COR-L47 (cell line): ENCODE measurements at places on chromosomes 7 and 10.

DNA sequence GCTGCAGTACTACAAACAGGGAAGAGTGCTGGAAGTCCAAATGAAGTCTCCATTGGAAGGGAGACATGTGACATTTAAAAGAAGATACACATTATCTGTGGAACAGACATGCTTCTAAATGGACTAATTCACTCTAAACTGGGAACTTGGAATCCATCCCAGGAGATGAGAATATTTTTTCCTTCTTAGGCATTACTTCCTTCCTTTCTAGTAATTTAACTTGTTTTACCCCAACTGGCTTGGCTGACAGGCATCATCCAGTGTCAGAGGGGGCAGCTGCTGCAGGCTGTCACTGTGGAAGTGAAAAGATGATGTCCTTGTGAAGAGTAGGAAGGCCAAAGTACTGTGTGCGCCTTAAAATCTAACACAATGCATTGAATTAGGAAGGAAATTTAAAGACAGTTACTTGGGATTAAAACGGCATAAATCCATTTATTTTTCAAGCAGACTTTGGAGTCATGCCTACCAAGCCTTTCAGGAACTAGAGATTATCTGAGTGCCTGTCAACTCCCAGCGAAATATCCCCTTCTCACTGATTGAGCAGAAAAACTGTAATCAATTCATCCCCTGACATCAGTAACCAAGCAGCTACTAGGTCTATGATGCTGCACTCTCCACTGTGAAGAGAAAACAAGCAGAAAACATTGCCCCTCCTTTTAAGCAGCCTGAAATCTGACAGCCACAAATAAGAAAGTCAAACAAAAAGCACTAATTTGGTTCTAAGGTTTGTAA is 161.2 kb downstream of the DGKI start:
- DNase-seq: no peak

DNA sequence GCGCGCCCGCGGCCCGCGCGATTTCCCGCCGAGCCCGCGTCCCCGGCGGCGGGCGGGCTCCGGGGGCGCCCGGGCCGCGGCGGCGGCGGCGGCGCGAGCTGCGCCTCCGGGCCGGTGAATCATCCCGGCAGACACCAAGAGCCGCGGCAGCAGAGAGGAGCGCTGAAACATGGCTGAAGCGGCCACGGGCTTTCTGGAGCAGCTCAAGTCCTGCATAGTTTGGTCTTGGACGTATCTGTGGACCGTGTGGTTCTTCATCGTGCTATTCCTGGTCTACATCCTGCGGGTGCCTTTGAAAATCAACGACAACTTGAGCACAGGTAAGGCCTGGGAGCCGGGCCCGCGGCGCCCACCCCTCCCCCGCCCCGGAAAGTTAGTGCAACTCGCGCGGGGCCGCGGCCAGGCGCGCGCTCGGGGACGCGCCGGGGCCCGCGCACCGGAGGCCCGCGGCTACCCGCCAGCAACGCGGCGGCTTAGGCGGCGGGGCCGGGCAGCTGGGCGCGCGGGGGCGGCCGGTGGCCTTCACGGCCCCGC is at the start of gene ST7:
TSS of gene ST7 (plus strand) at position 130 of the 534 bp plus-strand sequence. CDS start at position 170, 40 bp downstream.
- DNase-seq: peak; percentile 55

DNA sequence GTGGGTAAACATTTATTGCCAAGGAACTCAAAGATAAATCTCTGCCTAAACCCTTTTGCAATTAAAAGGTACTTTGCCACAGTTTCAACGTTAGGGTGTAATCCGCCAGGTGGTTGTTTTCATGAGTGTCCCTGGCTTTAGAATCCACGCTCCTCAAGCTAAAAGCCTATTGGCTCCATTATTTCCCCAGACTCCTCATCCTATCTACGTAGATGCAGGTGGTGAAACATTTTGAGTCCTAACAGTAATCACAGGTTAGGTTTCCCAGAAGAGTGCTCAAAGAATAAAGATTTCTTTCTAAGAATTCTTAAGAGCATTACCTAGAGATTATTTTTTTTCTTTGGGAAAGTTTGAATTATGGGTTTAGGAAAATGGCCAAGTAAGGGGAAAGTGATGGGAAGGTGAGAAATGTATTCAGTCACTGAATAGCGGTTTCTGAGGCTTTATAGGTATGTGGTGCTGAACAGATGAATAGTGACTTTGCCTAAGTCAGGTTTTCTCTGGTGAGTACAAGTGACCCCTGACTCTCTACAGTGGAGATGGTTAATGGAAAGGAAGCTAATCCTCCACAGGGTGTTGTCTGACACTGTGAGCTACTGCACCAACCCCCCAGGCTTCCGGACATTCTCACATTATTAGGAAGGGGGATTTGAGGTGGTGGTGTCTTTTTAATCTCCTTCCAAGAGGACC is 60.2 kb downstream of the NRP1 start:
- DNase-seq: no peak

- peak; percentile 85 for DNase-seq
These were observed 7.0 kb downstream of the NAT16 start for GRCh38 chr7:101172854-101173751.

DNA sequence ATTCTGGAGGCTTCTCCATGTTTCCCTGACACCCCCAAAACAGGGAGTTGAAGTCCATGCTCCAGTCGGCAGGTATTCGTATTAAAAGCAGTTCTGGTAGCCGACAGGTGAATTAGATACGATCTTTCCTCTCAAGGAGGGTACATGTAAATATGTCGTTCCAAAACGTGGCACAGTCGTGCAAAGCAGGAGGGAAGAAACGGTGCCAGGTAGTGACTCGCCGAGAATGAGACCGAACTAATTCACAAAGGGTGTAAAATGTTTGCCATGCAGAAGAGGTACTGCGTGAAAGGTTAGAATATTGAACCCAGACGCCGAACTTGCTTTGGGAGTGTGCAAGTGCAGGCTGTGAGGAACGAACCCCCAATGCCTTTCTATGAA is 483 bp downstream of the EDRF1 start:
- no peak for DNase-seq

GRCh38 chr7:128409596-128410450 is at the start of gene IMPDH1:
IMPDH1 (minus strand) TSS chr7:128409982; CDS start chr7:128409901, 81 bp downstream.
- peak; percentile 55 for DNase-seq

GRCh38 chr7:70856901-70857630 is 274.9 kb upstream of the GALNT17 start:
- peak; percentile 40 for DNase-seq

- no peak for DNase-seq
These were observed 415.1 kb upstream of the FZD8 start for GRCh38 chr10:36057180-36057579.

GRCh38 chr7:3005257-3005656 is 38.4 kb downstream of the CARD11 start:
- no peak for DNase-seq

GRCh38 chr7:114649689-114650088 is 235.1 kb downstream of the FOXP2 start:
- DNase-seq: no peak

DNA sequence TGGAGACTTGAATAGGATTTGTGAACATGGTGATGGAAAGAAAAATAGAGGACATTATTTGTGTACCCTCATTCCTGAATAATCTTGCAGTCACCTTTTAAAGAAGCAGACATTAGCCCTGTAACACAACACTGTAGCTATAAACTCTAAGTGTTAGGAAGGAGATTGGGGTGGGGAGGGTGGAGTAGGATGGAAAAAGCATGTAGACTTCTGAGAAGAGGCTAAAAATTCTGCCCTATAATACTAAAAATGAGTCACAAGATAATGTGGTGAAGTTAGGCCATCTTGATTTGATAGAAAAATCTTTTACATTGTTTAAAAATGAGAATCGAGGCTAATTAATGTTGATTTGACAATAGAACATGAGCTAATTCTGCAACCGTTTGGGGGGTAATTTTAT is 128.8 kb downstream of the LCOR start:
- no peak for DNase-seq

DNA sequence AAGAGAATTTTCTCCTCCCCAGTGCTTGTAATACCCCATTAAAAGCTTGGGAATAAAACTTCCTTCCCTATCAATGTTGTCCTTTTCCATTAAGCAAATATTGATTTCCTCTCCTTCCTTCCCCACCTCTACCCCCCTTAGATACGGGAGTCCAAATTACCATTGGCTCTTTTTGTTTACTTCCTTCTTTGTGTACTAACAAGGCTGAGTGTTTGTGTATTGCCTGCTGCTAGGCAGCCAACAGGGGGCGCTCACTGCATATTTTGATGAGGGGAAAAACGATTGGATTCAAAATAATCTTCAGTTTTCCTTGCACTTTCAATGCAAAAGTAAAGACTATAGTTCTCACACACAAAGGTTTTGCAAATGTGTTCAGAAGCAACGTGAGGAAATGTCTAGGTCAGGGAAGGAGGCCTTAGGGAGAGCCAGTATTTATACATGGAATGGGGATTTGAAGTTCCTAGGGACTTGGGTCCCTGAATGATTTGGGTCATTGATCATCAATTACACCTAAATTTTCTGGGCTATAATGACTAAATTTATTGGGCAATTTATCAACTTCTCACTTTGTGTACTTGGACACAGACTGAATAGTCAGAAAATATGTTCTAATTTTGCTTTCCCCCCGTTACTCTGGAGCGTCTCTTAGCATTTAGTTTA is 23.6 kb upstream of the VPS41 start:
- DNase-seq: peak; percentile 54

DNA sequence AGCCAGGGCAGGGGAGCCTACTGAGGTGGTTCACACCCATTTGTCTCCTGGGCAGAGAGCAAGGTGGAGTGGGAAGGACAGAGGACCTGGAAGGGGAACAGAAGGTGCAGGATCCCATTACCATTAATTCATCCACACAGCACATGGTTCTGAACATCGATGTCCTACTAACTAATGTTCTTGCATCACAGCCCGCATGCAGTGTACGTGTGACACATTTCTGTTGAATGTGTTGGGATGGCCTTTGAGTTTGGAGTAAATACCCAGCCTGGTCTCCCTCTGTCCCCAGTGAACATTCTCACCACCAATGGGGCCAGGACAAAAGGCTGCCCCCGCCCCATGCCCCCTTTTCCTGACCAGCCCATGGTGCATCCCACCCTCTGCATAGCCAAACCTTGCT is 46.3 kb downstream of the FAM241B start:
- DNase-seq: no peak

- no peak for DNase-seq
These were observed 535.6 kb upstream of the KCND2 start for GRCh38 chr7:119737390-119737789.

DNA sequence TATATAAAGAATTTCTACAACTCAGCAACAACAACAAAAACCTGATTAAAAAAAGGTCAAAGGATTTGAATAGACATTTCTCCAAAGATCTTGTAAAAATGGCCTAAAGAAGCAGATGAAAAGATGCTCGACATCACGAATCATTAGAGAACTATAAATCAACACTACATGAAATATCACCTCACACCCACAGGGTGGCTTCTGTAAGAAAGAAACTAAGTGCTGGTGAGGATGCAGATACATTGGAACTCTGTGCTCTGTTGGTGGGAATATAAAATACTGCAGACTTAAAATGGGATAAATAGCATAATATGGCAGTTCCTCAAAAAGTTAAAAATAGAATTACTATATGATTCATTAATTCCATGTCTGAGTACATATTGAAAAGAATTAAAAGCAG is 38.3 kb upstream of the CDCA7L start:
- no peak for DNase-seq

DNA sequence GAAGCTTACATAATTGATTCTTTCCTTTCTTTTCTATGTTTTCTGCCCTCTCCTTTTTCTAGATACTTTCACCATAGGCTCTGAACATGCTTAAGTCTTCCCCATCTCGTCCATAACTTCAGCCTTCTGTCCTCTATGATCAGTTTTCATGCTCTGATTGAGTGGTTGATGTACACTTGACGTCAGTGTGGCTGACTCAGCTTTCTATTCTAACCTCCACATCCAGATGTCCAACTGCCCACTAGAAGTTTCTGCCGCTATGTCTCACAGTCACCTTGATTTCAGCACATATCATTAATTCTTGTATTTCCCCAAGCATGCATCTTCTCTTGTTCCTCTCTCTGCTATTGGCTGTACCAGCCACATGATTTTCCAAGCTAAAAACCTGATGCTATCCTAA is 15.0 kb downstream of the CDK14 start:
- no peak for DNase-seq

- no peak for DNase-seq
These were observed 245.2 kb downstream of the ABCA13 start for GRCh38 chr7:48416327-48416908.

GRCh38 chr10:91602868-91603568 is 29.9 kb downstream of the PPP1R3C start:
- no peak for DNase-seq
